ENCODE measurements at places on chromosomes 13 and 19.

- DNase-seq: no peak
These were observed 4.3 kb upstream of the NUP62 start for GRCh38 chr19:49933643-49934042.

GRCh38 chr13:24127116-24127631, 33.3 kb upstream of the SPATA13 start:
- peak; percentile 23 for DNase-seq

- no peak for DNase-seq
These were observed 910.8 kb upstream of the MIR17HG start for GRCh38 chr13:90436697-90437096.

DNA sequence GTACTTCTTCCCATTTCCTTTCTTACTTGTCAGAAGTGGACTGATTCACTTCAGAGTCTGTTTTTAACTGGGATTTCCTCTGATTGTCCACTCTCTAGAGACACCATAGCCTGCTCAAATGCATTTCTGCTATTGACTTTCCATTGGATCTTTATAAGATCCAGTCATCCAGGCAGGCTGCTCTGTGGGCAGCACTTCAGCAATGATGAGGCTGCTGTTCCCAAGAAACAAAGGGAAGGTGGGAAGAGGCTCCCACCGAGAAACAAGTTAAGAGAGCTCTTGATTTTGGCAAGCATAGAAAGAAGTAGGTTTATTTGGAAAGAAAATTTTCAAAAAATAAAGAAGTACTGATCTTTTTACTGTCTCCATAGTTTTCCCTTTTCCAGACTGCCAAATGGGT, 125.8 kb upstream of the STARD13 start:
- DNase-seq: no peak

DNA sequence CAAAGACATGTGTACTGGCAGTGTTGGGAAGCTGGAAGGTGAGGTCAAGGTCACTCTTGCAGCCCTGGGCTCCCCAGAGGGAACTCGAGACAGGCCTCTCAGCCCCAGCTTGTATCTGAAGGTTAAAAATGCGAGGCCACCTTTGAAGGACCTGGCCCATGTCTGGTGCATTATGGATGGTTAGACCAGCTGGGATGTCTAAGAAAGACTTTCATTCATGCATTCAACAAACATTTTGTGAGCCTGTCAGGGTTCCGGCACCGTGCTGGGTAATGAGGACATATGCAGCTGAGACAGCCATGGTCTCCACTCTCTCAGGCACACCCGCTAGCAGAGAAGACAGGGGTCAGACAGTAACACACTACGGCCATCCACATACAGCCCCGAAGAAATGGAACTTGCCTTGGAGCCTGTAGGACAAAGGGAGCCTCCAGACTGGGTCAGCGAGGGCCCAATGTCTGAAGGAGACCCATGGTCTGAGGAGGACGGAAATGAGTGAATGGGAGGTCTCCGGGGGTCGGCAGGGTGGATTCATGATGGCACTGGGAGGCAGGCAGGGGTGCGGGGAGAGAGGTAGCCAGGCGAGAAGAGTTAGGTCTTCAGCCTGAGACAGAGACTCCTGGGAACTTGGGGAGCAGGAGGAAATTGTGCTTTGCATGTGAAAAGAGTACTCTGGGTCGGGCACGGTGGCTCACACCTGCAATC, 19.0 kb downstream of the VSTM2B start:
- DNase-seq: no peak
